ENCODE measurements at places on chromosomes 2 and 18.

DNA sequence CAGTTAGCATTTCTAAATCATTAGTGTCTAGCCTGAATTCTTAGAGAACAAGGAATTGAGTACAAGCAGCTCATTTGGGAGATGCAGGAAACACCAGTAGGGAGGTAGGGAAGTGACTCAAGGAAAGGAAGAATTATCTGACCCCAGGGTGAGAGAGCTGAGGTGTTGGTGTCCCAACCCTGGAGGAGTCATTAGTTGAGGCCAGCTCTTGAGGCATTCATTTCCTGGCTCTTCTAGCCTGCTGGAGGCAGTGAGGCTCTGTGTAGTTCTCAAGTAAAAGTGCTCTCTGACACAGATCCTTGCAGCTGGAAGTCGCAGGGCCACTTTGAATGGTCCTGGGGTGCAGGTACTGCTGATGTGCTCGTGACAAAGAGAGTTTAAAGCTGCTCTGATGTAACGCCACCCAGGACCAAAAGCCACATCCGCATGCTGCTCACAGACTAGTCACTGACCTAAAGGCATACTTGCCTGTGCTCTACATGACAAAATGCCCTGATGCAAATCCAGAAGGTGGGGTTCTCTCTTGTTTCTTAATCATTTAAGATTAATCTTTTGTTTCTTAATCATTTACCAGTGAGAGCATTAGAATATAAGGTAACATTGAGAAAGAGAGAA, 299.5 kb upstream of the LYPD1 start:
- DNase-seq, result no peak

DNA sequence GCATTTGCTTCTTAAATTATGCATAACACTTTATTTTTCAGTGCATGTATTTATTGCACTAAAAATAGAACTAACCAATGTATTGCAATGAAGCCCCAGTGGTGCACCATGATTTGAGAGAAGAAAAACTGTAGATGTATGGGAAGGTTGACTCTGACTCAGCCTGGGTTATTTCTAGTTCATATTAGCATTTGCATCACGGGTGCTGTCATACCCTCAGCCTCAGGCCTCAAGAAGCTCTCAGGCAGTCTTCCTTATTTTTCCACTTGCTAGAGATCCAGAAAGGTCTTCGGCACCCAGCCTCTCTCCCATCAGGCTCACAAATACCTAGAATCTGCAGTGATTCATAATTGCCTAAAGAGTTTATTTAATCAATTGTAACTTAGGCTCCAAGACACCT, 148.0 kb downstream of the DNER start:
- no peak for DNase-seq

GRCh38 chr2:173589604-173590275, 235.1 kb downstream of the CDCA7 start:
- DNase-seq, result no peak

DNA sequence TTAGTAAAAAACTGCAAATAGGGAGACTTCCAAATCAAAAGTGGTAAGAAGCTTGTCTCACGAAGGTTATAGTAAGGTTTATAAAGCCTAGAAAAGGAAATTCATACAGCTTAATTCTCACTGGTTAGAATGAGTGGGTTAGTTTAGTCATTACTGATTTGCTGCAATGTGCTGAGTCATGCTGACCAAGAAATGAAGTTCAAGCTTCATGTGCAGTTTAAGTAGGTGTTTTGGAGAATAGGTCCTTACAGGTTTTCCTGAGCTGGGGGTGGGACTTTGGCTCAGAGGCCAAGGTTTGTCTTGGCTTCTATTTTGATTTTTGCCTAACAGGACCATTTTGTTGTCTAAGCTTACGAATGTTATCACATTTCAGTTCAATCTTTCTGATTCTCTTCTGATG, 15.1 kb downstream of the CLIP4 start:
- DNase-seq, result peak; percentile 17

- no peak for DNase-seq
Measured at GRCh38 chr2:36449943-36450392, 94.4 kb downstream of the CRIM1 start.

- no peak for DNase-seq
Measured at GRCh38 chr2:186031229-186031628, 292.6 kb downstream of the FSIP2 start.

DNA sequence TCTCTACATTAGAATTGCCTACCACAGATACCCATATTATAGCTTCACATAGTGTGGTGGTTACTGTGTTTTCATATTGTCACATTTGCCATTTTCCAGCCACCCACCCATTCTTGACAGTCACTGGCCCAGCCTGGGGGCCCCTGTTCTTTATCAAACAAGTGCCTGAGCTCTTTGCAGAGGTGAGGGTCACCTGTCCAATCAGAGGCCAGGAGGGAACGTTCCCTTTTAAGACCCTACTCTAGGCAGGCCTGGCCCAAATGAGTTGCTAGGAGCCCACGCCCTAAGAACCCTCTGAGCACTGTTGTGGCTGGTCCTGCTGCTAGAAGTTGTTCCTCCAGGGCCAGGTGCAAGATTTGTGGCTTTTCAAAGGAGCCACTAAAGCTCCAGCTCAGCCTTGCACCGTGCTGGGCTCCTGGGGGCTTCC, 5.2 kb downstream of the IL37 start:
- no peak for DNase-seq

DNA sequence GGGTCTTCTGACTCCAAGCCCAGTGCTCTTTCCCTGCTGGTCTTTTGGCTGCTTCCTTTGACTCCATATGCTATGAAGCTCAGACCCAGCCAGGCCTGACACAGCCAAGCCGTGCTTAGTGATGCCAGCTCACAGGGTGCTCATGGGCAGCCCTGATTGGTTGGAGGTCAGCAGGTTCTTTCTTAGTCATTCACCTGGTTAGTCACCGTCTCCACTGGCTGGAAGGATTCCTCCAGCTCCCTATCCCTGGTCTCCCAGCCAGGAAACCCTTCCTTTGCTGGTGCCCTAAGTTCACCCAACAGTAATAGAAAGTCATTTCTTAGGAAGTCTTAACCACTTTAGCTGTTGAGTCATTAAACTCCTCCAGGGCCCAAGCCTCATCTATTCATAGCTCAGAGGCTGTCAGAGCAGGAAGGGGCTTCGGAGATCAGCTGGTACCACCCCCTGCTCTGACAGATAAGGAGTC, 3.9 kb downstream of the KCNK3 start:
- DNase-seq, result no peak

DNA sequence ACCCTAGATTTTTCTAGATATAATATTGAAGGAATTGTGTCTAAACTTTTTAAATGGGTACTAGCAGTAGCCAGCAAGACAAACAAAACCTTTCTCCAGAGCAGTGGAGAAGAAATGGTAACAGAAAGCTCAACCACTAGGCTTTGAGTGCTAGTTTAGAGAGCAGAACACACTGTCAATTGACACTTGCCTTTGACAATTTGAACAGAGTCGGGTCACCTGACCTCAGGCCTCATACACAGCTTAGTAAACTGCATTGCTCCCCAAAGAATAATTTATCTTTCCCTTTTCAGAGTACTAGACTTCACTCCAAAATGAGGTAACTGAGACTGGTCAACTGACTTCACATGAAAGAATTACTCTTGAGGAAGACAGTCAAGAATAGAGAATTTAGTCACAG, 48.6 kb downstream of the FIGN start:
- DNase-seq, result no peak

GRCh38 chr2:219573166-219573565, 1.1 kb downstream of the INHA start:
- DNase-seq, result no peak

DNA sequence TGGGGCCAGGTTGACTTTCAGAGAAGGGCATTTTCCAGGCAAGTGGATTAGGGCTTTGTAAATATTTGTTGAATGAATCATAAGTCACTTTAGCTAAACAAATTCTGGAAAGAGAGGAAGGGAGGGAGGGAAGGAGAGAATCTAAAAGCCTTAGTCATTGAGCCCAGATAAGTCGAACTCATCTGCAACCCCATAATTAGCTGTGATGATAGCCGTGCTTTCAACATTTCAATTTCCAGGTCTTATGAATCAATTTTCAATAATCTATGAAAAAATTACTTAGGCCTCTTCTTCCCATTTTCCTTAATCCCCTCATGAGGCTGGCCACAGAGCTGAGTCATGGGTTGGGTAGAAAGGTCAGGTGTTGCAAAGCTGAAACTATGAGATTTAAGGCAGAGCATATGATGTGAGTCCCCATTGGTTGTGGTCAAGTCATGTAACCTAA, 111.9 kb upstream of the MAPRE2 start:
- DNase-seq, result no peak

DNA sequence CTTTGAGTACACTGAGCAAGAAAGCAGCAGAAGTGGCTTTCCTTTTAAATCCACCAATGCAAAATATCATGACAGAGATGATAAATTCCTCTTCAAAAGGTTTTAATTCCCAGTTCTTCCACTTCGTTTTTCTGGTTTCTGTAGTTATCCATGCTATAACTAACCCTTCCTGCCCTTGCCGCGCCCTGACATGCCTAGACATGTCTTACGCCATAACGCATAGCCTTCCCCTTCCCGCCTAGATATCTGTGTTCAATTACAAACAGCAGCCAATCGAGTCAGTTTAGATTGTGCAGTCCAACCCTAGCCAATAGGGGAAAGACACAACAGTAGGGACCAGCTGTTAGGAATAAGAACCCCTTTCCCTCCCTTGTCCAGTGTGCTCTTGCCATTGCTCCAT, 16.1 kb downstream of the PRPF40A start:
- DNase-seq, result no peak

DNA sequence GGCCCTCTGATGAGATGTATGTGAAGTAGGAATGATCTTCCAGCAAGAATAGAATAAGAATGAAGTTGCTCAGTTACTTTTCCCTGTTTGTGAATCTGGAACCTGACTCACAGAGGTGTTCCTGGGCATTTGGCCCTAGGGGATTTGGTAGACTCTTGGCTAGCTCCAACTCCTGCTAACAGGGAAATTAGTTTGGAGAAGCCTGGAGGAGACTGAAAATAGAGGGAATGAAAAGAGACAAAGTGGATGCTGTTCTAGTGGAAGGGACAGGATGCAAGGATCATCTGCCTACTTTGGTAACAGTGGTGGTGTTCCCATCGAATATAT, 19.6 kb downstream of the TMEM17 start:
- no peak for DNase-seq

GRCh38 chr2:129117434-129117833, 798.8 kb upstream of the HS6ST1 start:
- DNase-seq, result no peak

DNA sequence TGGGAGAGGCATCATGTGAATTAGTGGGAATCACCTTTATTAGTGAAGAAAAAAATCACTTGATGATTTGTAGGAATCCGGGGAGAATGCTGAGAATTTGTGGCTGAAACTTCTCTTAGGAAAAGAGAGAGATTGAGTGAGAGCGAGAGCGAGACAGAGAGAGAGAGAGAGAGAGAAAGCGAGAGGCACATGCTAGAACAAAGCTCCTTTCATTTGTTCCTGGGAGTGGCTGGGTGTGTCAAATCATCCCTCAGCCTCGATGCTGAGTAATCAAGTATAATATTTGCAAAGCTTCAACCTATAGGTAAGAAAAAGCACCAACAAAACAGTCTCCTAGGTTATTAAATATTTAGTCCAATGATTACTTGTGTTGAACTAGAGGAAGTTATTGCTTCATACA, 4.4 kb upstream of the SERPINB5 start:
- no peak for DNase-seq

- DNase-seq, result peak; percentile 62
Measured at GRCh38 chr2:584863-585823, 92.1 kb downstream of the TMEM18 start.

DNA sequence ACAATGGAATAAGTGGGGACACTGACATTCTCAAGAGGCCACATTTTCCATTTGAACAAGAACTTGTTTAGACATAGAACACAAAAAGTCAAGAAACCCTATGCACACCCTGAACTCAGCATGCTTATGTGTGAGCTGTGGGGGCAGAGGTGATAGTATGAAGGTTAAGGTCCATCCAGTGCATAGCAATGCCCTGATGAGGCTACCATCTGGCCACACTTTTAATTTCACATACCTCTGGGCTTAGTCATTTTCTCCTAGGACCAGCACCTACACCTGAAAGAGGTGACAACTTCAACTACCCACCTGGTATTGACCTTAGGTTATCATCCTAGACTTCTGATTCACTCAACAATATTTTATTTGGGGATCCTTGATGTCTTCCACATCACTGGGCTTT, 139.8 kb downstream of the PIK3C3 start:
- no peak for DNase-seq

DNA sequence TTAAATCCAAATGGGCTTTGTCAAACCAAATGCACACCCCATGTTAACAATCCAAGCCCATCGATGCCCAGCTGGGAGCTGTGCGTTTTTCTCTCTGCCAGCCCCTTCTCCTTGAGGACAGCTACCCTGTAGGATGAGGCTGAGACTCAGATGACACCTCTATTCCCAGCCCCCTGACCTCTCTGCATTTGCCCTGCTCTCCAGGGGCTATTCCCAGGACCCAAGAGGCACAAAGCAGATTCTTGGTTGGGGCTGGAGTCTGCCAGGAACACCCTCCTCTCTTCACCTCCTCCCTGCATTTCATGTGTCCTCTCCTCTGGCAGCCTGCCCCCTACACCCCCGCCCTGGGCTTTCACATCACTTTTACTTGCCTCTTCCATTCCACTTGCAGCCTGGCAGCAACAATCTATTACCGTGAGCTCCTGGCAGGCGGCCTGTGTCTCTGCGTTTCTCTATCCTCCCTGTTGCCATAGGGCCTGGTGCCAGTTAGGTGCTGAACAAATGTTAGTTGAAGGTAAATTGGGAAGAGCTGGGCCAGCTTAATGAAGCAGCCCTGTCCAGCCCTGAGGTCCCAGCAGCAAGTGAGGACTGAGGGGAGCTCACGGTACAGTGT, 51.8 kb downstream of the ADD2 start:
- DNase-seq, result no peak

GRCh38 chr18:13889671-13890070, 25.7 kb downstream of the MC2R start:
- no peak for DNase-seq
